ENCODE measurements at places on chromosomes 7 and 10.

- DNase-seq: no peak
These were observed 62.9 kb downstream of the STK17A start for GRCh38 chr7:43645699-43646226.

- DNase-seq: peak; percentile 36
These were observed 126.1 kb downstream of the ELAPOR2 start for GRCh38 chr7:86933295-86933845.

DNA sequence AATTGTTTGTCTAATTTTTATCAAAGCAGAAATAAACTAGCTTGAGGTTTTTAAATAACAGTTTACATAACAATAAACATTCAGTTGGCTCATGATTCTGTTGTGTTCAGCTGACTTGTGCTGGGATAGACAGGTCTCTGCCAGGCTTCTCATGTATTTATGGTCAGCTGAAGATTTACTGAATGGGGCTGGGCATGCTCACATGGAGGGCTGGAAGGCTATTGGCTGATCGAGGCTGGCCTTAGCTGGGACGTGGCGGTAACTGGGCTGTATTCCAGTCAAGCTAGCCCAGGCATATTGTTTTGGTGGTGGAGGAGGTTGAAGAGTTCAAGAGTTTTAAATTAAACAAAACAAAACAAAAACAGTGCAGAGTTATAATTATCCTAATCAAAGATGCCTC is 251.0 kb upstream of the MTPN start:
- no peak for DNase-seq

- peak; percentile 34 for DNase-seq
These were observed 56.1 kb upstream of the ARID5B start for GRCh38 chr10:61845196-61845949.

DNA sequence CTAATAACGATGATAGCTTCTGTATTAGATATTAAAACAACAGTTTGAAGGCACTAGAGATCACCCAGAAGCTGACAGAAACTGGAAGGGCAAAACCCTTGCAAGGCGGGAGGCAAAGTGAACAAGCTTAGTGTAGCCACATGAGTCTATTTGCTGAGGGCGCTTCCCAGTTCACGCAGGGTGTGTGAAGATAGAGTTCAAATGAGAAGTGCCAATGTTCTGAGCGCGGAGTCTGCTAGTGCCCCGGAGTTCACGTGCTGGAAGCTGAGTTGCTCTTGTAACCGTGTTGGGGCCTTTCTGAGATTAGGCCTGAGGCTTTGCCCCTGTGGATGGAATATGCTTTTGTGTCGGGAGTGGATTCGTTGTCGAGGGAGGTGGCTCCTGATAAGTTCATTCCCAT is 16.6 kb upstream of the GTPBP4 start:
- DNase-seq: no peak

DNA sequence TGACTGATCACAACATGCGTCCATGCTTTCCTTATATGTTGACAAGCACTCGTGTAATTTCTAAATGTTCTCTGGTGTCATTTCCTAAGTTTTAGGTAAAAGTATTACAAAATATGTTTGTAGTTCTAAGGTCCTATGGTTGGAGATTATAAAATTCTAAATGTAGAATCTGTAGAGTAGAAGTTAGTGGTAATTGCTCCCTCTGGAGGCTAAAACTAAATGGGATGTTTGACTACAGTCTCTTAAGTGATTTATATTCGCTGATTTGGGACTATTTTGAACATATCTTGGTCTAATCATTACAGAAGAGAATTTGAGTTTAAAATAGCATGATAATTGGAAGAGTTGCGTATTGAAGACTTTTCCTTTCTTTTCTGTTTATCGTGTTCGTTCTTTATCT is 74.1 kb downstream of the ZMYND11 start:
- peak; percentile 16 for DNase-seq

DNA sequence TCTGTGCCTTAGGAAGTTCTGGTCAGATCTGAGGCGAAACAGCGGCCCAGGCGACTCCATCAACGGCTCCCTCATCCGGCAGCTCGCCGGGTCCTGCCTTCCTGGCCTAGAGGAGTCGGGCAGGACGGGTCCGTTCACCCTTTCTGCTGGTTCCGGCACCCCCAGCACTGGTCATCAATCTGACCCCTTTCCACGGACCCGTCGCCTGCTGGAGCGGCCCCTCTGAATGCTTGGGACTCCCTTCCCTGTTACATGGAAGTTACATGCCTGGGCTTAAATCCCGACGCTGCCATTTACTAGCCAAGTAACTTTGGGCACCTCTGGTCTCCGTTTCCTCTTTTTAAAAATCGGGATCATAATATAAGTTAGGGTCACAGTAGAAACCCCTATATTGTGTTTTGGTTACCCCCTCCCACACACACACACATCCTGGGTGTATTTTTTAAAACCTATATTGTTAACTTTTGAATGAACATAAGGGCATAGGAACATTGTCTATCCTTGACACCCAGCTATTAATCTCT is 607 bp upstream of the GGCT start:
- DNase-seq: no peak

- DNase-seq: no peak
These were observed 102.7 kb upstream of the FAM13C start for GRCh38 chr10:59465088-59465487.

DNA sequence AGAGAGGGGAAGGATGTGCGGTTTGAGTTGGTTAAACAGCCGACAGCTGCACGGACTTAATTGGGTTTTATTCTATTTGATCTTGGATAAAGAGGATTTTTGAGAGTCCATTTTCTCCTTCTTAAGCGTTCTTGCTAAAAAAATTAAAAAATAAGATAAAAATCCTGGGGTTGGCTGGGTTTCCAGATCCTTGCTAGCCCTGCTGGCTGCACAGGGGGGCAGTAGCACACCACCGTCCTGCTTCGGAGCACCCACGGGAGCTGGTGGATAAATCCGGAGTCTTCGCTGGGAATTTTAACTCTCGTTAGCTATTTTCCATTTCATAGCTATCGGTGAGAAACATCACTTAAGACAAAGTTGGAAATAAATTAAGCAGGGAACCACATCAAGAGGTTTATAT is 792.0 kb downstream of the TYW1 start:
- no peak for DNase-seq
